NCI-H2227 treated with DMSO at 0.1 percent for 48 hours (cell line): ENCODE measurements at places on chromosomes 1 and 21.

DNA sequence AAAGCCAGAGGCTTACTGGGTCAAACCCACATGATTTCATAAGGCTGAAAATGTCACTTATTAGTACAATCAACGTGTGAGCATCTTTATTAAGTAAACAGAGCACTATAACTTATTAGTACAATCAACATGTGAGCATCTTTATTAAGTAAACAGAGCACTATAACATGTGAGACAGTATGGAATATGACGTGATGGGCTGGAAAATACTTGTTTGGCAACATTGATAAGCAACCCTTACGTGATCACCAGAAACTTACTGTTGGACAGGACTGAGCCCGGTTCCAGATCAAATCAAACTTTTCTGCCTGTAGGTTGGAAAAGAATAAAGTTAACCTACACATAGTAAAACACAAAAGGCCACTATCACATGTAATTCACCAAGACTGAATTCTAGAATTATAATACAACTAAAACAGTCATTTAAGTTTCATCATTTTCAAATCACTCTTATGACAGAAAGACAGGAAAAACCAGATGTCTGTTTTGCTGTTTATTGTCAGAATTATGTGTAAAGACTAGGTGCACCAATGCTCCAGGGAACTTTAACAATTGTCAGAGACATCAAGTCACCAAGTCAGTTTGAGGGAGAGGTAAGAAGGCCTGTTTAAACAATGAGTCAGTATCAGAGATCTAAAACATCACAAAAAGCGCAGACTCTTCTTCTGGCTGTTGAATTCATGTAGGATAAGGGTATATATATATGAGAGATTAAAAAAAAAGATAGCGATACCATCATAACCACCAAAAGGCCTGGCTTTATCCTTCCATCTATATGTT, 15.7 kb downstream of the ATPAF1 start:
- DNase-seq, result no peak

GRCh38 chr21:34914239-34914638, 134.9 kb downstream of the RUNX1 start:
- no peak for DNase-seq

DNA sequence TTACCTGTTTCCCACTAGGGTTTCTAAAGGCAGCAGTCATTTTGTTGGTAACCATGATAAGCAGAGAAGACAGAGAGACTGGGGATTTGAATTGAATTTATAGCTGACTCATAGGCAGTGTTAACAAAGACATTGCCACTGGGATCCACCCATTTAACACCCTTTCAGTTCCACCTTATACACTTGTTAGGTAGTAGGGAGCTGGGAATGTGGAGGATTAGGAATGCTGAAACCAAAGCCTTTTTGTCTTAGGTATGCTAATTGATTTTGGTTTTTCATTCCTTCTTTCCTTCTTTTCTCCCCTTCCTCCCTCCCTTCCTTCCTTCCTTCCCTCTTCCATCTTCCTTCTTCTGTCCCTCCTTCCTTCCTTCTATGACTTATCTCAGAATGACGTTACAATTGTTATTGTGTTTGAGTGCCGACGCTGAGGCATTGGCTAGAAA, 7.5 kb upstream of the EVI5 start:
- DNase-seq, result peak; percentile 76

DNA sequence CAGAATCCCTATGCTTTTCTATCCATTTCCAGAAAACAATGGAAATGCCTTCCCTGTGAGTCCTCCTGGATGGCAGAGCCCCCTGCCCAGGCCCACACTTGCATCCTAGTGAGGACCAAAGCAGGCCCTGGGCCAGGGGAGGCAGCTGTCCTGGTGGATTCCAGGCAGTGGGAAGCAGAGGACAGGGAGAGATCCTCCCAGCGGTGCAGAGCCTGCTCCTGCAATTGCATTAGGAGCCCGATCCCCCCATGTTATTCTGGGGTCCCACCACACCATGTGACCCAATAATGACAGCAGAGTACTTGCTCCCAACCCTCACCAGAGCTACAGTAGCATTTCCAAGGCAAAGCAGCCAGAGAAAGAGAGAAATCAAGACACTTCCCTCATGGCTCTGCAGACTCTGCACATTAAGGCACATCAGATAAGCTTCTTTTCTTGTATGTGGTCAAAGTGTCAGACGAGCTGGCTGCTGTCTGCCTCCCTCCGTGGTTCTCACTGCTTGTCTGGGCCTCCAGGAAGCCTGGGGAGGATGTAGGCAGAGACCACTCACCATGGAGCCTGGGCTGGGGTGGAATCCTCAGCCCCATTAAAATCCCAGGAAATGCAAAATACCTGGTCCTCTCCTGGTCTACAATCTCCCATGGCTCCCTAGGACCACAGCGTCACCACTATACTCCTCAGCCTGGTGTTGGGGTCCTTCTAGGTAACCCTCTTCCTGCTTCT, 54.9 kb upstream of the RUNX3 start:
- DNase-seq, result no peak

- DNase-seq, result no peak
These were observed 109.0 kb downstream of the SGIP1 start for GRCh38 chr1:66642992-66643391.

GRCh38 chr1:2826316-2826715, 24.8 kb upstream of the TTC34 start:
- DNase-seq, result no peak

DNA sequence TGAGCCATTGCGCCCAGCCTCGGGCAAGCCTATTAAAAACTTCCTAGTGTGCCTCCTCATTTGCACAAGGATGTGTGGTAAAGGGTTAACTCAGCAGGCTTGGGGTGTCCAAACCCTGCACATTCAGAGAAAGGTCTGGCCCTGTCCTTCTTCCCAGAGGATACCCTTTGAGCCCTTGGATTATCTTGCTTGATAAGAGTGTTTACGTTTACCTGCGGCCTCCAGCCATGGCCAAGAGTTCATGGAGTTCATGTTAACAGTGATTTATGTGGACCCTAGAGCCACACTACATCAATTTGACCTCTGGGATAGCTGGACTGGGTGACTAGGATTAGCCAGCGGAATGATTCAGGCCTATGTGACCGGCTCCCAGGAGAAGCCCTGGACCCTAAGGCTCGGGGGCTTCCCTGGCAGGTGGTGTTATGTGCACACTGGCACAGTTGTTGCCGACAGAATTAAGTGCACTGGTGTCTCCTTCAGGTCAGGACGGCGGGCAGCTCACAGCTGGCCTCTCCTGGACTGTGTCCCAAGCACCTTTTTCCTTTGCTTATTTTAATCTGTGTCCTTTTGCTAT, 7.7 kb upstream of the TCP10L start:
- DNase-seq, result no peak

DNA sequence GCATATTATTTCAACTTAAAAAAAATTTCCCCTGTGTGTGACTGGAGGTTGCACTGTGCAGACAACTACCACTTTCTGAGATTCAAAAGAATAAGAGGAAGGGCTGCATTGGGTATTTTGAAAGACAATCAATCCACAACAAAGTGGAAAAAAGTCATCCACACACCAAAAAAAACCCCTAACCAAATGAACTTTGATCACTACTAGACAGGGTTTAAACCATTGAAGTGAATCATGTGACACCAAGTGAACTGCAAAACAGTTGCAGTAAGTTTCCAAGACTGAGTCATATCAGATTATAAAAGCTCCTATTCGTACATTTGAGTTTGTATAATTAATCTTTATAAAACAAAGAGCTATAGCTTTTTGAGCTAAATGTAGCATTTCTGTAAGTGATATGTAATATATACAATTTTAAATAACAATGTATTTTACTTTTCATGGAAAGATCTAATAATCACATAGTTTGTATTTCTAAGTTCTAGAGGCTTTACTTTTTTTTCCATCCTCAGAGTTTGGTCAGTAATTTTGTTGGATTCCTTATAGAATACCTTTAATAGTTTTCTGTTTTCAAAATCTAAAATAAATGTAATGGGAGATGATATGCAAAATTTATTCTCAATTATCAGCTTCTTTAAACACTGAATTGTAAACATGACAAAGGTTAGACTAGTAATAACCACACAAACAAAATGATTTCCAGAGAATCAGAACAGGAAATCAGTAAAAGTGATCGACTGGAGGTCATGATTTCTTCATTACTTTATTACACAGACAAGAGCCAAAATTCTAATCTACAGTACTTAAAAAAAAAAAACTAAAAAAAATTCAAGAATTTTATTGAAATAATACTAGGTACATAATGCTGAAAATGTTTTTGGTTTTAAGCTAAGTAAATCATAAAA, 50.5 kb upstream of the GFI1 start:
- no peak for DNase-seq

- no peak for DNase-seq
These were observed 589.7 kb downstream of the DPYD start for GRCh38 chr1:97331165-97331564.

DNA sequence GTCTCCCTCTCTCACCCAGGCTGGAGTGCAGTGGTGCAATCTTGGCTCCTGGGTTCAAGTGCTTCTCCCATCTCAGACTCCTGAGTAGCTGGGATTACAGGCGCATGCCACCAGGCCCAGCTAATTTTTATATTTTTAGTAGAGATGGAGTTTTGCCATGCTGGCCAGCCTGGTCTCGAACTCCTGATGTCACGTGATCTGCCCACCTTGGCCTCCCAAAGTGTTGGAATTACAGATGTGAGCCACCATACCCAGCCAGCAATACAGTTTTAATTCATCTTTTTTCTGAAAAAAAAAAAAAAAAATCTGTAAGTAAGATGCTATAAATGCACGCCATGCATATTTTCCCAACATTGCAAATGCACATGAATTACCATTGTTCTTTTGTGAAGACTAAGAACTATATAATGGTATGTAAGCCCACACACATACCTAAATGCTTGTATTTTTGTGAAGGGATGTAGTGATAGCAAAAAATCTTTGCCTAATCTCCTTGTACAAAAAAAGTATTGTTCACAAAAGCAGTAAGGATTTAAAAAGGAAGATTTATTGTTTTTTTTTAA, 8.0 kb downstream of the LAMC2 start:
- no peak for DNase-seq

- no peak for DNase-seq
These were observed 7.3 kb downstream of the RGS16 start for GRCh38 chr1:182596934-182597333.

DNA sequence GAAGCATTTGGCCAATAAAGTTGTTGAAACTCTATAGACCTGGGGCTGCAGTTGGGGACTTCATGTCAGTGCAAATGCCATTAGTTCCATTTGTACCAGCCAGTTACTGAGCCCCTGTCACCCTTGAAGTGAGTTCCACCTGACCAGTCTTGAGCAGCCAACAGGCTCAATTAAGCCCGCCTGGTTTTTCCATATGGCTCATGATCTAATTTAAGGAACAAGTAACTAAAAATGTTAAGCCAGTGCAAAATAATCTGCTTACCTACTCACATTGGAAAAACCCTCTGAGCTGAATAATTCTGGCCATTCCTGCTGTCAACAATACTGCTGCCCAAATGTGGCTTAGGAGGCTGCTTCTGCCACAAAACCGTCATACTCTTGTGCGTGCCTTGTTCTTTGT, 21.6 kb downstream of the NSUN4 start:
- DNase-seq, result no peak

DNA sequence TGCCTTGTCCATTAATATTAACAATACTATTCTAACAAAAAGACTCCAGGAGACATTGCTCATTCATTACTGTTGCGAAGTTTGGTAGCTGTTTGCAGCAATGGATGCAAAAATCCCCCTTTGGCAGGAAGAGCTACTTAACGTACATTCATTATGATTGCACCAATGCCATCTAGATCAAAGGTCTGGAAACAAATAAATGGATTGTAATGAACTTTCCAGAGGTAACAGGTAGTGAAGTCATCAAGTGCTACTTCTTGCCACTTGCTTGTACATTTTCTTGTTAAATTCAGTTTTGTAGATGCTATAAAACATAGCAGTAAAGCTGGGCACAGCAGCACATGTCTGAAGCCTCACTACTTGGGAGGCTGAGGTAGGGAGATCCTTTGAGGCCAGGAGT, 93.9 kb downstream of the DDAH1 start:
- DNase-seq, result no peak

DNA sequence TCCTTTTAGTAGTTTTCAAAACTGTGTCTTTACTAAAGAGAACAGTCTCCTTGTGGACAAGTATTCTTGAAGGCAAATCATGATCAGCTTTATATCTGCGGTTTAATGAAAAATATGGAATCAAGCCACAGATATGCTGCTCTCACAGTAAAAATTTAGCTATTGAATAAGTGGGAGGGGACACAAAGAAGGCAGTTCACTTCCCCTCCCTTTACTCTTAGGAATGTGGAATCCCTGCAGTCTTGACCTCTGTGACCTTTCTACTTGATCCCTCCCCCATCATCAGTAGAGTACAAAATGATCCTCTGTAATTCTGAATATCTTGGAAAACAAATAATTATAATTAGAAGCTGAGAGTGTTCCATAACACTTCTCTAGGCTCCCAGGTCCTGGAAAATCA, 136.7 kb upstream of the HOOK1 start:
- peak; percentile 62 for DNase-seq

GRCh38 chr1:225481738-225482137, 53.9 kb upstream of the LBR start:
- no peak for DNase-seq

- no peak for DNase-seq
These were observed 176.1 kb upstream of the TMEM51 start for GRCh38 chr1:14977338-14977931.

GRCh38 chr21:31446226-31446855, 102.3 kb upstream of the TIAM1 start:
- no peak for DNase-seq

GRCh38 chr1:29267321-29268070, 31.2 kb downstream of the PTPRU start:
- DNase-seq, result no peak

- DNase-seq, result no peak
These were observed 11.2 kb downstream of the TNFRSF1B start for GRCh38 chr1:12177999-12178441.

DNA sequence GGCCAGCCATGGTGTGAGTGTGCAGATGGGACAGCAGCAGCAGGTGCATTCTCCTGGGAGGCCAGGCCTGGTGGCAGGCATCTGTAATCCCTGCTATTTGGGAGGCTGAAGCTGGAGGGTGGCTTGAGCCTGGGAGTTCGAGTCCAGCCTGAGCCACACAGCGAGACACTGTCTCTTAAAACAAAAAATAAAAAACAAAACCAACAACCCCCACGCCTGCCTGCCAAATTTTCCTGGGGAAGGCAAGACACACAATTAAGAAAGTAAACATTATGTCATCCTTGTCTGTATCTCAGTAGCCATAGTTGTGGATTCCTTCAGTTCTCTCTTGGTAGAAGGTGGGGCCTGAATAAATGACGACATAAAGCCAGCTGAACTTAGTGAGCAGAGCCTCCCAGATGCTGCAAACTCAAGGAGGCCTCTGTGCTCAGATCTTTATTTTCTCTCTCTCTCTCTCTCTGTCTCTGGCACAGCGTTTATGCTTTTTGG, 57.6 kb upstream of the CD34 start:
- no peak for DNase-seq

DNA sequence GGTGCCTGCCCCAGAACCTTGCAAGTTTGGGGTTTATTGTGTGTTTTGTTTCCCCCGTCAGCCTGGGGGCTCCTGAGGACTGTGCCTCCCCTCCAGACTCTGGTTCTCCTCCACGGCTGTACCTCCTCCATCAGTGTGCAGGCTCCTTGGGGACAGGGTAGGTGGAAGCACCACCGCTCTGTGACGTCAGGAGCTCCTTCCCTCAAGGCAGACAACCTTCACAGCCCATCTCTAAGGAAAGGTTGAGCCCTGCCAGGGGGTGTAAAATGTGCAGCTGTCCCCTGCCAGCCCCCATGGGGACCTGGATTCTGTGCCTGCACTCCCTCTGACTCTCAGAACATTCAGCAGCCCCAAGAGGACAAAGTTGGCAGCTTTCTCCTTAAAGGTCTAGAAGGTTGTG, 465 bp upstream of the HSPB7 start:
- no peak for DNase-seq
